ENCODE measurements at places on chromosomes 16 and 17.

GRCh38 chr16:88144028-88144511 is 192.8 kb downstream of the BANP start:
- DNase-seq = no peak

- DNase-seq = no peak
Observed at GRCh38 chr17:72296456-72296855, 175.6 kb downstream of the SOX9 start.

DNA sequence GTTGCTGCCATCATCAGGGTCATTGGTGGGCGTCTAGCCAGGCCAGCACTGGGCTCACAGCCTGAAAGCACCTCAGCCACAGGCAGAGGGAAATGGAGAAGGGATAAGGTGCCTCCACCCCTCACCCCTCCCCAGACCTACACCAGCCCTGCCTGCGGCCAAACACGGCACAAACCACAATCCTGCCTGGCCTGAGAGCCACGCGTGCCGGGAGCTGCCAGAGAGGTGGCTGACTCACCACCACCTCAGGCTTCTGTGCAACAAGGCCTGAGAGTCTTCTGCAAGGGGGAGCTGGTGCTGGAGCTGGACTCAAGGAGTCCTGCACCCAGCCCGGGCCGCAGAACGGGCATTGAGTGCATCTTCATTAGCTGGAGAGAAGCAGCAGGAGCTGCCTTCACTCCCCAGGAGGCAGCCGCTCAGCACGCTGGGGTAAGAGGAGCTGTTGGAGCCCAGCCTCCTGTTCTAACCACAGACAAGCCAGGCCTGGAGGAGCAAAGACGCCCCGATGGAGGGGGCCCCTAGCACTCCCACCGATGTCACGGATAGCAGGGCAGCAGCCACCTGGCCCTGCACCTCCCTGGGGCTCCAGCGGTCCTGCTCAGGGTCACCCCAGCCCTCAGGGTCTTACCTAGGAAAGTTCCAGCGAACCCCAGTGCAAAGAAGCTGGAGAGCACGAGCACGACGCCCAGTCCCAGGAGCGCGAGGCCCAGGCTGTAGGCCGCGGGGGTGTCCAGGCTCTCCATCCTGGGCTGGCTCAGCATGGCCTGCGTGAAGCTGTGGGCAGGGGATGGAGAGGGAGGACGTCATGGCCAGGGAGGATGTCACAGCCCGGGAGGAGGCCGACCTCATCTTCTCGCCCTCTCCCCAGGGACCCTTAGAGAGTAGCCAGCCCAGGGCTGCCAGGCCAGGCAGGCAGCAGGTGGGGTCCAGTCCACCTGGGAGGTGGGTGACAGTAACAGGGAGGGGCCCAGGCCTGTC is 16.0 kb upstream of the RASD1 start:
- no peak for DNase-seq

DNA sequence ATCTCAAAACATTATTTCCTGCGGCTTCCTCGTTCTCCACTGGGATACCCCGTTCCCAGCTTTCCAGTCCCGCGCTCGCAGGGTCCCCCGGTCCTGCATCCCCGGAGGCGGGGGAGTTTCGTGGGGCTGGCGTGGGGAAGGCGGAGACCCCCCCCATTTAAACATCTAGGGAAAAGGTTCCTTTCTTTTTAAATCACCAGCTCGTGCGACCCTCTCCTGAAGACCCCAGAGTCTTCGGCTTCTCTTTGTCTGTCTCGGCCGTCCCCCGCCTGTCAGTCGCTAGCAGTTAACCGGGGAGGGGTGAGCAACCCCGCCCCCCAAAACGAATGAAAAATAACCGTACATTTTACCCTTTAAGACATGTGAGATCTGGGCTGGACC is 473 bp upstream of the IGF2BP1 start:
- no peak for DNase-seq

GRCh38 chr17:44272321-44272951 is 4.5 kb upstream of the SLC4A1 start:
- DNase-seq = no peak

DNA sequence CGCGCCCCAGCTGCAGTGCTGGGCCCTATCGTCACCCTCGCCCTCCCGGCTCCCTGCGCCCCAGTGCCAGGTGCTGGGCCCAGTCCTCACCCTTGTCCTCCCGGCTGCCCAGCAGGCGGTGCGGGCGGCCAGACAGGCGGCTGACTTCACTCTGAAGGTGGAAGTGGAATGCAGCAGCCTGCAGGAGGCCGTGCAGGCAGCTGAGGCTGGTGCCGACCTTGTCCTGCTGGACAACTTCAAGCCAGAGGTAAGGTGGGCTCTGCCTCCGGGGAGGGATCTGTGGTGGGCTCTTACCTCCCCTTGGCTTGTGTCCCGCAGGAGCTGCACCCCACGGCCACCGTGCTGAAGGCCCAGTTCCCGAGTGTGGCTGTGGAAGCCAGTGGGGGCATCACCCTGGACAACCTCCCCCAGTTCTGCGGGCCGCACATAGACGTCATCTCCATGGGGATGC is 17.9 kb downstream of the QPRT start:
- DNase-seq = no peak

DNA sequence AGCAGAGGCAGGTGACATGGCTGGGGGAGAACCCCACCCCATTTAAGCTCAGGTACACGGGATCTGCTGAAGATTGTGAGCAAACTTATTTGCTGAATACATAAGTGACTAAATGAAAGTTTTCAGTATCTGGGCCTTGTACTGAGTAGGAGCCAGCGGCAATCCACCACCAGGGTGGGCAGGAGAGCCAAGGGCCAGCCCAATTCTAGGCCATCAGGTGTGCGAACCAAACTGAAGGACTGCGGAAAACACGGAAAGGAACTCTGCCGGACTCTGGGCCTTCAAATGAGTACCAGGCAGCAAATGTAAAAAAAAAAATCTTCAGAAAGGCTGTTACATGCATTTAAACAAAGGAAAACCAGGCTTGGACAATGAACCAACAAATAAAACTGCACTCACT is 19.7 kb downstream of the ARHGAP17 start:
- no peak for DNase-seq

GRCh38 chr17:80455784-80456183 is 20.6 kb downstream of the NPTX1 start:
- DNase-seq = no peak

DNA sequence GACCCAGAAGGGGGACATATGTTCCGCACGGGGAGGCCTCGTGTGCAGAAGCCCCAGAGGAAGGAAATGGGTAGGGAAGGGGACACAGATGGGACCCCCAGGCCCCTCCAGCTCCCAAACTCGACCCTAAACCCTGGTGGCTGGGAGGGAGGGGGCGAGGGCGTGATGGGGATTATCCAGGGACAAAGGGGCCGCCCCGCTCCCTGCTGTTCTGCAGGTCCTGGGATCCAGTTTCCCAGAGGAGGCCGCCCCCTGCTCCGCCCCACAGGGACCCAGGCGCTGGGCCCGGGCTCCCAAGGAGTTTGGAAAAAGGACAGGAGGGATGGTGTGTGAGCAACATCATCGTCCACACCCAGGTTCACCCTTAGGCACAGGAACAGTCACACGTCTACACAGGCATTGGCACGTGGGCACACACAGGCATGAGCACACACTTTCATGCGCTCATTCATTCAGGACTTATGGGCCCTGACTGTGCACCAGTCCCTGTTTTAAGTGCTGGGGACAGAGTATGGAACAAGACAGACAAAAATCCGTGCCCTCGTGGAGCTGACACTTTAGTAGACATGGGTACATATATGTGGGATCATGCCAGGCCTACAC is 12.8 kb upstream of the FBXL19 start:
- DNase-seq = no peak

DNA sequence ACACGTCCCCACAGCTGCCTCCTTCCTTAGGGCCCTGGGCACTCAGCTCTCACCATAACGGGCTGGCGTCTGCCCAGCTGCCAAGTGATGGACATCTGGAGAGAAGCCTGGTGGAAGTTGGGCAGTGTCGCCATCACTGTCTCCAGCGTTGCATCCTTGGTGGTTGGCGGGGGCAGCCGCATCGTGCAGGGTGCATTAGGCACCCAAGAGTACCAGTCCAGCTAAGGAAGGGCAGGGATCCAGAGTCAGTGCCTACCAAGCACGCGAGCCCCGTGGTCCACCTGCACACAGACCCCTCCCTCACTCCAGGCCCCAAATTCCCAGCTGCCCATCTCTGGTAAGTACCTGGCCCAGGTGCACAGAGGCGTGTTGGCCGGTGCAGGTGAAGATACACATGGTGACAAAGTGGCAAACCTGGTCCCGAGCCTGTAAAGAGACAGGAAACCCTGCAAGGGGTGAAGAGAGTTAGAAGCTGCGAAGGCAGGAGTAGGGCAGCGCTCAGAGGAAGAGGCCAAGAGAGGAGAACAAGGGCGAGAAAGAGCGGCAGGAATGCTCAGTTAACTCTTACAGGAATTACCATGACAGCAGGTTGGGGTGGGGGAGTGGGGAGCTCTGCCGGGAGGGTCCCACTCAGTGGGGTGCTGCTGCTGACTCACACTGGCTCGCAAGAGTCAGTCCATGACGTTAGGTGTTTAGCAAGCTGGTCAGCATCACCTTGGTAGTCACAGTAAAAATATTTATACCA is 9.5 kb downstream of the ALOX15 start:
- DNase-seq = no peak

DNA sequence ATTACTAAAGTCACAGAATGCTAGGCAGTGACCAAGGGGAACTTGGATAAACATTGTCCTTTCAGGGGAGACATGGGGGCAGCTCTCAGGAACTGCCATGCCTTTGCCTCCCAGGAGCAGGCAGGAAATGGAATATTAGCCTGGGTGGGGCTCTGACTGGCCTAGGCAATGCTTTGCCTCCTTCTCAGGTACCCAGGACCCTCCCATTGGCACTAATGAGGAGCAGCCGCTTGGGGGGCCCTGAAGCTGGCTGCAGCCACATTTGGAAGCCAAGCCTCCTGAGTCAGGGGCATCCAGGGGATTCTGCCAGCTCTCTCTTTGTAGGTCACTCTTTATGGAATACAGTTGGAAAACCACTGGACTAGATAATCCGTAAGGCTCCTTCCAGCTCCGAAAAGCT is 5.5 kb downstream of the CPSF4L start:
- DNase-seq = no peak

- no peak for DNase-seq
Observed at GRCh38 chr16:53341792-53342191, 92.5 kb upstream of the RBL2 start.

DNA sequence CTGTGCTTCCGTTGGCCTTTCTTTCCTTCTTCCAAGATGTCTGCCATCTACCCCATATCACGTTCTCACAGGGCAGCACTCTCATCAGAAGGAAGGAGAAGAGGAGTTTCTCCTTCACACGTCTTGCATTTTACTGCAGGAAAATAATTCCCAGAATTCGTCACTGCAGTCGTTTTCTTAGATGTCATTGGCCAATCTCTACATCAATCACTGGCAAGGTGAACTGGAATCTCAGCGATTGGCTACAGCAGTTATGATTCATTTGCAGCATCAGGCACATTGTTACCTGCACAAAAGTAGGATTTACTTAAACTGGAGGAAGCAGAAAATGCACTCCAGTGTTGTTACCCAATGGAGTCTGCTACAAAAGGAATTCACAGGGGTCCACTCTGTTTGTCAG is 277.2 kb upstream of the RBFOX1 start:
- DNase-seq = no peak

- DNase-seq = no peak
Observed at GRCh38 chr16:48576927-48577326, 33.1 kb downstream of the N4BP1 start.

DNA sequence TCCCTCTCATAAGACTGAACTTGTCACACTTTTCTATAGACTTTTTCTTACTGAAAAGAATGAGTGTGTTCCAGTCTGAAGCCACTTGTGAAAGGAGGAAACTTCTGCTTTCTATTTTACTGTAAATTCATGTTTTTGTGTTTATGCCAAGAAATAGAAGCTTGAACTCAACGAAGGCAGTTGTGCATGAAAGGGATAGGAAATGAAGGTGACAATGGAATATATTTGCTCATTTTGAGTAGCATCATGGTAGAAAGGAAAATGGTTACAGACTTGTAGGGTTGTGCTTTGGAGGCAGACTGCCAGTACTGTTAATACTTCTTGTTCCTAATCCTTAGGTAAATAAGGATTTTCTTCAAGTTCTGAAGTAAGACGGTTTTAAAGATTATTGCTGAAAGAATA is 8.1 kb downstream of the CLTC start:
- DNase-seq = no peak

GRCh38 chr16:2335286-2335895 is 5.1 kb downstream of the ABCA3 start:
- no peak for DNase-seq

- no peak for DNase-seq
Observed at GRCh38 chr17:39761861-39762496, 24.2 kb downstream of the GRB7 start.

GRCh38 chr16:48287239-48287638 is 39.9 kb upstream of the ABCC11 start:
- DNase-seq = no peak

- DNase-seq = no peak
Observed at GRCh38 chr17:73888862-73889261, 244.6 kb upstream of the SDK2 start.

GRCh38 chr17:39703913-39704312 is 4.0 kb downstream of the ERBB2 start:
- no peak for DNase-seq

DNA sequence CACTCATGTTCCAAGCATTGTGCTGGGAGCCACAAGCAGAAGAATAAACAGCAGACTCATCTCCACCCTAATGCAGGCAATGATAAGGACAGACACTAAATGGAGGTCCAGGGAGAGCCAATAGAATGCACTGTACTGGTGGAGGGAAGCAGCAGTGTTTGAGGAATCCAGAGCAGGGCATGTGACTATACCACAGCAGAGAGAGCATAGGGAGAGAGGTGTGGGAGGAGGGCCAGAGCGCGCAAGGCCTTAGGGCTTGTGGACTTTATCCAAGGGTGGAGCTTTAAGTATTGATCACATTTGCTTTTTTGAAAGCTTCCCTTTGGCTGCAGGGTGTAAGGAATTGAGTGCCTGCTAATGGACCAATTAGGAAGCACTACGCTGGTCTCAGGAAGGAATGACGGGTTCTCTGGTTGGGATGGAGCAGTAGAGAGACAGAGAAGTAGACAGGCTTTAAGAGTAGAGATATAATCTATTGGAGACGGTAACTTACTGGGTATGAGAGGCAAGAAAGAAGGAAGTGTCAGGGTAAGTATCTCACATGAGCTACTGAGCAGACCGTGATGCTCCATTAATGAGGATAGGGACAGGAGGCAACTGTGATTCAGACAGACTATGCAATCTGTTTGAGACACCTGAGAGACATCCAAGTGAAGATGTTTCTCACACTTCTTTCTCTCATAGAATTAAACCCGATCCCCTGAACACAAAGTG is 82.2 kb downstream of the MYO1D start:
- DNase-seq = no peak

- DNase-seq = no peak
Observed at GRCh38 chr17:69250641-69251040, 22.0 kb upstream of the ABCA10 start.

GRCh38 chr17:75064040-75064439 is 17.0 kb downstream of the KCTD2 start:
- DNase-seq = no peak

- no peak for DNase-seq
Observed at GRCh38 chr17:46108120-46108519, 85.1 kb downstream of the KANSL1 start.
